IMR-90 (cell line): ENCODE measurements at places on chromosomes 11 and 22.

DNA sequence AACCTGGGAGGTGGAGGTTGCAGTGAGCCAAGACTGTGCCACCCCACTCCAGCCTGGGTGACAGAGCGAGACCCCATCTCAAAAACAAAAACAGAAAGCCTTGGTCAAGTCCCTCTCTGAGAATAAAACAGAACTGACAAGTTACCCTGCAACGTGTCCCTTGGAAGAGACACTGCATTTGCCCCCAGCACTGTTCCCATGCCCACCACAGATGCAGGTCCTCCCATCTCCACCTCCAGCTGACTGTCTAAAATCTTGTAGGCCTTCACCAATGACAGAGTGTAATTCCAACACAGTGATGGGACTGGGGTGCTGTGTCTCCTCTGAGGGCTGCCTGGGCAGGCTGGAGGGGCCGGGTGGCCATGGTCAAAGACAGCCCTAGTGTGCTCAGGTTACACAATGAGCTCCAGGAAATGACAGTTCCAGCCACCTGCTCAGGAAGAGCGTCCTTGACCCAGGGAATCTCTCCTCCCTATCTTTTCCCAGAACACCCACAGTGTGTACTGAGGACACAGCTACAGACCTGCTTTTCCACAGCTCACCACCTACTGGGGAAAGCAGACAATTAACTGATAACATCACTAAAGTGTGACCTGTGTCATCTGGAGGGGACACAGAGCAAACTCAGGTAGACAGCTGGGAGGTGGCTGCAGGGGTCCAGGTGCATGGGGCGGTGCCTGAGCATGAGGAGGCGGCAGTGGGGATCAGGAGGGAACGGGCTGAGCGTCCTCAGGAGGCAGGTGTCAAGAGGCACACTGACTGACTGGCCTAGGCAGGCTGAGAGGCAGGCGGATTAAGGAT, 56.4 kb downstream of the ARFGAP3 start:
- no peaks in the 10 kb centered on the region for H3K27me3 ChIP-seq
- H3K36me3 ChIP-seq = peaks cover 63% of the 10 kb centered on the region
- H3K4me3 ChIP-seq = no peak overlapping the region
- DNase-seq = no peak
- no peak overlapping the region for H3K27ac ChIP-seq

GRCh38 chr11:73168925-73169579, 26.9 kb upstream of the FCHSD2 start:
- DNase-seq = no peak
- peaks cover 2% of the 10 kb centered on the region; the same call in 1 of the 2 replicates for H3K4me1 ChIP-seq
- H3K27ac ChIP-seq = no peak overlapping the region
- H3K36me3 ChIP-seq = no peaks in the 10 kb centered on the region
- no peaks in the 10 kb centered on the region for H3K27me3 ChIP-seq
- no peak overlapping the region for H3K4me3 ChIP-seq

GRCh38 chr22:28074526-28074925, 155.5 kb upstream of the PITPNB start:
- H3K36me3 ChIP-seq = peaks cover 2% of the 10 kb centered on the region
- H3K4me1 ChIP-seq = peaks cover 5% of the 10 kb centered on the region
- no peaks in the 10 kb centered on the region for H3K27me3 ChIP-seq
- H3K4me3 ChIP-seq = no peak overlapping the region

DNA sequence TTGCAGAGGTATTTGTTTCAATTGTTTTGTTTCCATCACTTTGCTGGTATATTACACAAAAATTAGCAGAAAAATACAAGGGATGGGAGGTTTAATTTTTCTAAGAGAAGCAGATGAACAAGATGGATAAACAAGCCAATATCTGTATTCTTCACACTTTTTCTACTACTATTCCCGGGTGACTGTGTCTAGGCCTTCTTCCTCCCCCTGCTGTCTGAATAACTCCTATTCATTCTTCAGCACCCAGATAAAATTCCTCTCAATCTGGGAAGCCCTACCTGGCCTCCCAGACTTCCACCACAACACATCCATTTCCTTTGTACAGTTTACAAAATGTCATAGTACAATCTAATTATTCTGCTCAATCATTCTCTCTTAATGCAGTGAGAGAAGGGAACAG, 666.6 kb upstream of the TENM4 start:
- H3K27me3 ChIP-seq = no peaks in the 10 kb centered on the region
- H3K4me3 ChIP-seq = no peak overlapping the region
- H3K27ac ChIP-seq = no peak overlapping the region
- DNase-seq = no peak
- peaks cover 5% of the 10 kb centered on the region for H3K4me1 ChIP-seq
- no peaks in the 10 kb centered on the region for H3K36me3 ChIP-seq

DNA sequence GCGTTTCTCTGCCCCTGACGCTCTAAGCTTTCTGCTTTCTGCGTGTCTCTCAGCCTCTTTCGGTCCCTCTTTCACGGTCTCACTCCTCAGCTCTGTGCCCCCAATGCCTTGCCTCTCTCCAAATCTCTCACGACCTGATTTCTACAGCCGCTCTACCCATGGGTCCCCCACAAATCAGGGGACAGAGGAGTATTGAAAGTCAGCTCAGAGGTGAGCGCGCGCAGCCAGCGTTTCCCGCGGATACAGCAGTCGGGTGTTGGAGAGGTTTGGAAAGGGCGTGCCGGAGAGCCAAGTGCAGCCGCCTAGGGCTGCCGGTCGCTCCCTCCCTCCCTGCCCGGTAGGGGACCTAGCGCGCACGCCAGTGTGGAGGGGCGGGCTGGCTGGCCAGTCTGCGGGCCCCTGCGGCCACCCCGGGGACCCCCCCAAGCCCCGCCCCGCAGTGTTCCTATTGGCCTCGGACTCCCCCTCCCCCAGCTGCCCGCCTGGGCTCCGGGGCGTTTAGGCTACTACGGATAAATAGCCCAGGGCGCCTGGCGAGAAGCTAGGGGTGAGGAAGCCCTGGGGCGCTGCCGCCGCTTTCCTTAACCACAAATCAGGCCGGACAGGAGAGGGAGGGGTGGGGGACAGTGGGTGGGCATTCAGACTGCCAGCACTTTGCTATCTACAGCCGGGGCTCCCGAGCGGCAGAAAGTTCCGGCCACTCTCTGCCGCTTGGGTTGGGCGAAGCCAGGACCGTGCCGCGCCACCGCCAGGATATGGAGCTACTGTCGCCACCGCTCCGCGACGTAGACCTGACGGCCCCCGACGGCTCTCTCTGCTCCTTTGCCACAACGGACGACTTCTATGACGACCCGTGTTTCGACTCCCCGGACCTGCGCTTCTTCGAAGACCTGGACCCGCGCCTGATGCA, at the start of gene MYOD1:
Gene MYOD1 (plus strand): TSS at position 544 of the 910 bp plus-strand sequence. CDS start 212 bp downstream, at position 756.
- H3K4me1 ChIP-seq = no peaks in the 10 kb centered on the region
- DNase-seq = no peak
- no peak within 1 kb of the TSS for H3K4me3 ChIP-seq
- peaks cover 77% of the 10 kb centered on the region for H3K27me3 ChIP-seq
- H3K27ac ChIP-seq = no peak within 1 kb of the TSS
- H3K36me3 ChIP-seq = no peaks in the 10 kb centered on the region

- DNase-seq = no peak
- no peak overlapping the region for H3K27ac ChIP-seq
- H3K27me3 ChIP-seq = no peaks in the 10 kb centered on the region
- no peak overlapping the region for H3K4me3 ChIP-seq
- no peaks in the 10 kb centered on the region for H3K36me3 ChIP-seq
- no peaks in the 10 kb centered on the region for H3K4me1 ChIP-seq
Observed at GRCh38 chr11:115085461-115086210, 407.3 kb downstream of the NXPE2 start.

DNA sequence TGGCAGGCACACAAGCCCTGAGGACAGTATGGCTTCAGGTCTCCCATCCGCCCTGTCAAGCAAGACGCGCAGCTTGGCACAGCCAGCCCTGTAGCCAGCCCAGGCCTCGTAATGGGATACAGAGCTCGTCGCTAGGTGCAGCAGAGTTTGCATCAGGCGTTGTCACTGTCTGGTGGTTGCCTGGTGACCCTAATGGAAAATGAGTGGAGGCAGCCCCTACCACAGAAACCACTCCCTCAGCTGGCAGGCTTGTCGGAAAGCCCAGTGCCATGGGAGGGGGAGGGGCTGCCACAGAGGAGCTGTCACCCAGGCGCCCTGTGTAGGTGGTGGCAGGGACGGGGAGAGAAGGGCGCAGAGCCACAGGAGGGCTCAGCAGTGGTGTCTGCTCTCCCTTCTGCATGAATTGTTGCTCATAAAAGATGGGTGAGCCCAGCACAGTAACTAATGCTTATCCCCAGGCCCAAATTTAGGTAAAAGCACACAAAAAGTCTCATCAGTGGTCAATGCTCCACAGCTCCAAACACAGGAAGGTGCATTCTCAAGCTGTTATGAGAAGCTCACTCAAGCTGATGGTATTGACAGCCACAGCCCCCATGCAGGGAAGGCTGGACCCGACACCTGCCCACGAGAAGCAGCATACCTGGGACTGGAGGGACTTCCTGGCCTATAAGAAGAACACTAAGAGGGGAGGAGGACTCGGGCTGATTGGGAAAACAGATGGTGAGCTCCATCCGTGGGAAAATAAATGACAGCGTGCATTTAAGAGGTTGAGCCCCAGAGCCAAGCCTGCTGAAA, 164.6 kb downstream of the ETS1 start:
- no peak overlapping the region; the same call in 1 of the 2 replicates for H3K27ac ChIP-seq
- no peak for DNase-seq
- no peak overlapping the region for H3K4me3 ChIP-seq
- peaks cover 24% of the 10 kb centered on the region for H3K4me1 ChIP-seq
- H3K27me3 ChIP-seq = no peaks in the 10 kb centered on the region
